ENCODE measurements at places on chromosomes 16 and 17.

DNA sequence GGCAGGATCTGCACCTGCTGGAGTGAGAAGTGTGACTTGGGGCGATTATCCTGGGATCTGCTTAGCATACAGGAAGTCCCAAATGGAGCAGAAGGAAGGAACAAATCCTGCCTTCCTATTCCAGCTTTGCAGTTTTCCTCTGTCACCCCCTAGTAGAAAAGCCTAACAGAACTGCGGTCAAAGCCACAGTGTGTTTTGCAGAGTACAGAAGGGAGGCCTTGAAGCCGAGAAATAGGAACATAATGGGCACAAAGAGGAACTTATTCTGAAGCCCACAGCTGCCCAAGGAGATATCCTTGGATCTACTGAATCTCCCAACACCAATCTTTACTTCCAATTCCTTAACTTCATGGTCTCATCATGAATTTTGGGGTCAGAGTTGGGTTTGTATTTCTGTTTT is 8.5 kb downstream of the KRTAP1-5 start:
- DNase-seq, result no peak

- no peak for DNase-seq
Measured at GRCh38 chr17:75602644-75603043, 15.0 kb downstream of the MYO15B start.

DNA sequence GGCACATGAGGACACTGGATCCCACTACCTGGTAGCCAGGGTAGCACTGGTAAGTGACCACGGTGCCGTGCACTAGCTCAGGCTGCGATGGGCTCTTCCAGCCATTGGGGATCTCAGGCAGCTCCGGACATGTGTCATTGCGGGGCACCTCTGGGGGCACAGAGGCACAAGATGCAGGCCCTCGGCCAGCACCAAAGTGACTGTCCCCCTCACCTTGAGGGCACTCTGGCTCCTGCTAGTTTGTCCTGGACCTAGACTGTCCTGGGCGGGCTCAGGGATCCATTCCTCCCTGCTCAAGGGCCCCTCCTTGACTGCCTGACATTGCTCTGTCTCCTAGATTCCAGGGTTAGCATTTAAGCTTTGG is 6.7 kb upstream of the PHF12 start:
- no peak for DNase-seq

DNA sequence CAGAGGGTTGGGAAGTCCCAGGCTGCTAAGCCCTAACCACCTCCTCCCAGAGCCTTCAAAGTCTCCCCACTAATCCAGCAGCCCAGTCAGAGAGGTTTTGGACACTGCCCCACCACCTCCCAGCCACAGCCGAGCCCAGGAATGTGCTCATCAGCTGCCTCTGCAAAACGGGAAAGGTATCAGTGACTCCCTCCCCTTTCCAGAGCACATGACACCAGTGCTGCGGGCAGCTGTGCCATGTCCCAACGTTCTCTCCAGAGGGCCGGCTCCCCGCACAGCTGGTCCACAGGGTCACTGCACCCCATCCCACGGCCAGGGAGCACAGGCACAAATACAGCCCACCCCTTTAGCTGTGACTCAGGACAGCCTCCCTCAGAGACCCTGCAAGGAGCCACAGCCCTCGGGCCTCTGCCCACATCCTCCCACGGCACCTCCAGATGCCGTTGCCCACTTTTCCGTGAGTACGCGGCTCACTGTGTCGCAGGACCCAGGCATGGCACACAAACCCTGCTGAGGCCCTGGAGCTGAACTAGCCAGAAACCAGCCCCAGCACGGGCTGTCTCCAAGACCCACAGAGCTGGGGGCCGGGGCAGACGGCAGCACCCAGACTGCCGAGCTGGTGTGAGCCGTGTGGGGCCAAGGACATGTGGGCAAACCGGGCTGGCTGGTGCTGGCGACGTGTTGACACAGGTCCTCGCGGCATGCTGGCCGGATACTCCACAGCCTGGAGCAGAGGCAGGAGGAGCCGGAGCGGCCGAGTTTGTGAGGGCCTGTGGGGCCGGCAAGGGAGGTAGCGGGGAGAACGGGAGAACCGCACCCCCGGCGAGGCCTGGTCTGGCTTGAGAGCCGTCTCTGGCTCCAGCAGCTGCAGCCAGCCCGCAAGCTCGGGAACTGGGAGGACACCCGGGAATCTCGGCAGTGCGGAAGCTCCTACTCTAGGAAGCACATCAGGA is 6.3 kb upstream of the PPP1R27 start:
- DNase-seq, result no peak

GRCh38 chr16:49259330-49259729 is 22.3 kb downstream of the CBLN1 start:
- no peak for DNase-seq

GRCh38 chr17:33596899-33597298 is 303.8 kb upstream of the ASIC2 start:
- no peak for DNase-seq

DNA sequence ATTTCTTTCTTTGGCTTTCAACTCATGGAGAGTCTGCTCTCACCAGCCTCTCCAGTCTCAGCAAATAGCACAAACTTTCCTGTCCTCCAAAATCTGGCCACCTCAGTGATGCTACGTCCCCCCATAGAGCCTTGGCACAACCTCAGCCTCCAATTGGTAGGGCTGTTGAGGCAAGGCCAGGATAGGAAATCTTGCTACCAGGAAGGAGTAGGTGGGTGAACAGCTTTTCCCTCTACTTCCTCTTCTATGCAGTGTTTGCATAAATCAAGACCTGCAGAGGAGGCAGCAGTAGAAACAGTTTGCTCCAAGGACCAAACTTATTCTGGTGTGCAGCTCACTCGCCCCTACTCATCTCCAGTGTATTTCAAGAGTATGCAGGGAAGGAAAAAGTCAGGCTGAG is 701 bp upstream of the DPEP2 start:
- no peak for DNase-seq

- no peak for DNase-seq
Measured at GRCh38 chr17:4014148-4014927, 50.1 kb upstream of the ATP2A3 start.

GRCh38 chr16:89363621-89364393 is 126.6 kb downstream of the ANKRD11 start:
- peak; percentile 51 for DNase-seq

- no peak for DNase-seq
Measured at GRCh38 chr17:76054112-76054476, 18.2 kb downstream of the SRP68 start.

GRCh38 chr17:73342050-73342522 is 30.3 kb upstream of the CDC42EP4 start:
- peak; percentile 65 for DNase-seq

GRCh38 chr16:4176906-4177417 is 60.7 kb upstream of the ADCY9 start:
- peak; percentile 16 for DNase-seq

DNA sequence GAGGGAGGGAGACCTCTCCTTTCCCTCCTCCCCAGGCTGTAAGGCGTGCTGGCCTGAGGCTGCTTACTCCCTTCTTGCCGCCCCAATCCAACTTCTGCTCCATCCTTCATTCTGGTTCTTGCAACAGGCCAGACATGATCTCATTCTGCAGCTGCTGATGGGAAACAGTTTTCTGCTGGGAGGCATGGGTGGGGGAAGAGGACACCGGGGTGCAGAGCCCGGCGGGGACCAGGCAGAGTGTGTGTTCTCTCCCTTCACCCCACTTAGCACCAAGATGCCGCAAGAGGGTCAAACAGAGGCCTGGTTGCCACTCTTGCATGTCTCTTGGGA is 1.4 kb downstream of the SARM1 start:
- no peak for DNase-seq

GRCh38 chr17:13636951-13637350 is 35.2 kb upstream of the HS3ST3A1 start:
- no peak for DNase-seq

- DNase-seq, result no peak
Measured at GRCh38 chr17:42146911-42147607, 7.7 kb downstream of the RAB5C start.

GRCh38 chr16:29662729-29663015 is 375 bp upstream of the SPN start:
- peak; percentile 35 for DNase-seq

GRCh38 chr16:88453217-88453531 is at the start of gene ZFPM1:
TSS of gene ZFPM1 (plus strand) at chr16:88453280. CDS start at chr16:88453639, 359 bp downstream.
- DNase-seq, result no peak

Data from transverse colon (tissue), 4 donors.